Thoracic aorta (tissue), 2 donors: ENCODE measurements at places on chromosomes 12 and 14. TPM values are rescaled to one million over a fixed set of nuclear protein-coding genes. Genes with fewer than 3 reads are reported as not detected.

- H3K27ac ChIP-seq, result no peak overlapping the region
- peaks cover 12% of the 10 kb centered on the region for H3K4me1 ChIP-seq
- H3K27me3 ChIP-seq, result no peaks in the 10 kb centered on the region
- no peak overlapping the region for H3K4me3 ChIP-seq
- peaks cover 8% of the 10 kb centered on the region for H3K36me3 ChIP-seq
Observed at GRCh38 chr12:26651566-26652188, 181.3 kb downstream of the ITPR2 start.

DNA sequence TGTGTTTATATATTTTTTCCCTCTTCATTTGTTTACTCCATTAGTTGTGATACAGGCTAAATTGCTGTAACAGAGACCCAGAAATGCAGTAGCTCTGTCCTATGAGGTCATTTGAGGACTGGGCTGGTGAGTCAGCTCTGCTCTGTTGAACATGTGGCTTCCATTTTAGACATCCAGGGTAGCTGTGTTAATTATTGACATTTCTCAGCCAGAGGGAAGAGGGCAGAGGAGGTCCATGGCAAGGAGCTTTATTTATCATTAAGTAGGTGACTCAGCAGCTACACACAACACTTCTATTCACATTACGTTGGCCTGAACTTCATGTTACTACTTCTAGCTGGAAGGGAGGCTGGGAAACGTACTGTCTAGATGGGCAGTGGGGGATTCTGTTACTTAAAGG is 85.4 kb downstream of the PTCSC3 start:
- H3K27ac ChIP-seq, result no peak overlapping the region
- H3K4me3 ChIP-seq, result no peak overlapping the region
- no peaks in the 10 kb centered on the region for H3K36me3 ChIP-seq
- no peaks in the 10 kb centered on the region for H3K4me1 ChIP-seq

DNA sequence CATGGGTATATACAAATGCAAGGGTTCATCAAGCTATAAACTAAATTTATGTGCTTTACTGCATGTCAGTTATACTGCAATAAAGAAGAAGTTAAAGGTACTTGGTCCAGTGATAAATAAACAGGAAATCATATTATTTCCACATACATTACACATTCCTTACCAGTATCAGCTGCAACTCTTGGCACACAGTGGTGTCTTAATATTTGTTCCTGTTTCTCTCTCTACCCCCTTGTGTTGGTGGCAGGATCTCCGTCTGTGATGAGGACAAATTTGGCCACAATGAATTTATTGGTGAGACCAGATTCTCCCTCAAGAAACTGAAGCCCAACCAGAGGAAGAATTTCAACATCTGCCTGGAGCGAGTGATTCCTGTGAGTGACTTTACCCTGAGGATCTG is 19.2 kb upstream of the OAS1 start:
- no peaks in the 10 kb centered on the region for H3K4me1 ChIP-seq
- no peak for DNase-seq
- H3K27me3 ChIP-seq, result no peaks in the 10 kb centered on the region

- H3K4me3 ChIP-seq, result no peak overlapping the region
- no peaks in the 10 kb centered on the region for H3K27me3 ChIP-seq
- H3K27ac ChIP-seq, result no peak overlapping the region
Observed at GRCh38 chr14:76975051-76975450, 53.5 kb downstream of the IRF2BPL start.

- no peaks in the 10 kb centered on the region for H3K27me3 ChIP-seq
- no peaks in the 10 kb centered on the region for H3K36me3 ChIP-seq
- peaks cover 11% of the 10 kb centered on the region for H3K4me1 ChIP-seq
- H3K27ac ChIP-seq, result no peak overlapping the region
Observed at GRCh38 chr14:52703664-52704063, 3.3 kb upstream of the PSMC6 start.

GRCh38 chr14:90242444-90242843 is 13.9 kb upstream of the PSMC1 start:
- H3K27ac ChIP-seq, result no peak overlapping the region
- no peak overlapping the region for H3K4me3 ChIP-seq
- H3K27me3 ChIP-seq, result no peaks in the 10 kb centered on the region

- DNase-seq, result no peak
- H3K27me3 ChIP-seq, result no peaks in the 10 kb centered on the region
- H3K4me1 ChIP-seq, result no peaks in the 10 kb centered on the region
- H3K4me3 ChIP-seq, result no peak overlapping the region
Observed at GRCh38 chr12:123167329-123167728, 16.4 kb upstream of the PITPNM2 start.

GRCh38 chr14:87205811-87206210 is 787.2 kb downstream of the GALC start:
- H3K27ac ChIP-seq, result no peak overlapping the region
- H3K4me3 ChIP-seq, result no peak overlapping the region
- DNase-seq, result no peak
- H3K27me3 ChIP-seq, result no peaks in the 10 kb centered on the region

GRCh38 chr14:70988452-70988851 is 81.2 kb downstream of the PCNX1 start:
- H3K4me3 ChIP-seq, result no peak overlapping the region
- H3K4me1 ChIP-seq, result no peaks in the 10 kb centered on the region
- DNase-seq, result no peak
- no peak overlapping the region for H3K27ac ChIP-seq
- H3K36me3 ChIP-seq, result no peaks in the 10 kb centered on the region

- H3K4me1 ChIP-seq, result no peaks in the 10 kb centered on the region
- H3K27me3 ChIP-seq, result no peaks in the 10 kb centered on the region
- peaks cover 55% of the 10 kb centered on the region for H3K36me3 ChIP-seq
- DNase-seq, result no peak
Observed at GRCh38 chr12:64431791-64432190, 20.1 kb upstream of the TBK1 start.

GRCh38 chr12:42370013-42370412 is 44.0 kb downstream of the PPHLN1 start:
- H3K36me3 ChIP-seq, result no peaks in the 10 kb centered on the region
- no peaks in the 10 kb centered on the region for H3K4me1 ChIP-seq
- H3K27me3 ChIP-seq, result no peaks in the 10 kb centered on the region
- H3K4me3 ChIP-seq, result no peak overlapping the region

DNA sequence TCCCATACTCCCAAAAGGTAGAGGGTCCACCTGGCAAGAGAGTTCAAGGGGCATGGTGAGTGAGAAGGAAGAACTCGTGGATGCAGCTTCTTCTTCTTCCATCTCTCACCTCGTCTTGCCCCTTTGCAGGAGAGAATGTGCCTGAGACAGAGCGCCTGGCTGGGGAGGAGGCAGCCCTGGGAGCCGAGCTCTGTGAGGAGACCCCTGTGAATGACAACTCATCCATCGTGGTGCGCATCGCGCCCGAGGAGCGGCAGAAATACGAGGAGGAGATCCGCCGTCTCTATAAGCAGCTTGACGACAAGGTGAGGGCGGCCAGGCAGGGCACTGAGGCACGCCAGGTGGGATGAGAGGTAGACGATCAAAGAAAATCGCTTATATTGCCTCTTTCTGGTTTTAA is 20.0 kb downstream of the KIF5A start:
- no peak overlapping the region for H3K27ac ChIP-seq
- H3K27me3 ChIP-seq, result no peaks in the 10 kb centered on the region
- no peak overlapping the region for H3K4me3 ChIP-seq
- no peaks in the 10 kb centered on the region for H3K4me1 ChIP-seq
- no peak for DNase-seq

- peak overlapping the region; percentile 93 for H3K4me3 ChIP-seq
- peaks cover 28% of the 10 kb centered on the region for H3K4me1 ChIP-seq
- H3K27me3 ChIP-seq, result no peaks in the 10 kb centered on the region
- H3K36me3 ChIP-seq, result no peaks in the 10 kb centered on the region
Observed at GRCh38 chr12:123232472-123232806, 502 bp downstream of the MPHOSPH9 start.

The GPRC5D gene
- not detected for total RNA-seq

The PDE3A gene
- total RNA-seq, result 110 TPM

The TRHDE gene
- 3.7 TPM for total RNA-seq

The ARMH4 gene
- 10.8 TPM for total RNA-seq

The CLEC2A gene
- not detected for total RNA-seq

The PGAM5 gene
- 21.5 TPM for total RNA-seq

The CNOT2 gene
- total RNA-seq, result 94.8 TPM

The KRT75 gene
- total RNA-seq, result not detected

The TMEM121 gene
- 2.6 TPM for total RNA-seq

The OASL gene
- 3.1 TPM for total RNA-seq

The IFNG-AS1 gene
- not detected for total RNA-seq
